ENCODE measurements at places on chromosomes 1 and 21.

DNA sequence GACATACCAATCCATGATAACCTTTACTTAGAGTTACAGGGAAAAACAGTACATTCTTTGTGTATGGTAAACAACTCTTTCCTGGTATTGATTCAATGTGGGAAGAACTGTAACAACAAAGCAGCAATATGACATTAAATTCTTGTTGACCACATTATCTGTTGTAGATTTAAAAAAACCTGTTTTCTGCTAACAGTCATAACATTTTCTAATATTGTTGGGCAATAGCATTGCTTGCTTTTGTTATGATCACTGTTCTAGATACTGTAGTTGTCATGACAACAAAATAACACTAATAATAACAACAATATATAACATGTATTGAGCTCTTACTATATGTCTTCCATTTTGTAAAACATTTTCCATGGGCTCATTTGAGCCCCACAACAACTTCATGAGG is 54.2 kb downstream of the PDE4B start:
- no peak for DNase-seq

GRCh38 chr1:33586106-33586505 is 113.7 kb downstream of the ZSCAN20 start:
- DNase-seq, result no peak

- no peak for DNase-seq
These were observed 35.9 kb upstream of the ZFP69B start for GRCh38 chr1:40414331-40414730.

DNA sequence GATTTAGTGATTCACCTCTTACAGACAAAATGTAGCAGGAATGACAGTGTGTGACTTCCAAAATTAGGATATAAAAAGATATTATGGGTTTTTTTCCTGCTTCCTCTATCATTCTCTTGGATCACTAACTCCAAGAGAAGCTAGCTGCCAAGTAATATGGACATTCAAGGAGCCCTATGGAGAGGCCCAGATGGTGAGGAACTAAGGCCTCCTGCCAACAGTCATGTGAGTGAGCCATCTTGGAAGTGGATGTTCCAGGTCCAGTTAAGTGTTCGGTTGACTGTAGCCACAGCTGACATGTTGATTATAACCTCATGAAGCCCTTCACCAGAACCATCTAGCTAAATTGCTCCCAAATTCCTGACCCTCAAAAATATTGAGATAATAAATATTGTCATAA is 38.8 kb downstream of the CD160 start:
- no peak for DNase-seq

GRCh38 chr1:23341931-23342692 is 2.0 kb downstream of the HNRNPR start:
- no peak for DNase-seq

GRCh38 chr1:56355422-56355821 is 223.9 kb downstream of the PLPP3 start:
- no peak for DNase-seq

GRCh38 chr21:42684109-42684916 is 30.9 kb downstream of the PDE9A start:
- no peak for DNase-seq

- no peak for DNase-seq
These were observed 31.0 kb downstream of the SUSD4 start for GRCh38 chr1:223332997-223333396.

DNA sequence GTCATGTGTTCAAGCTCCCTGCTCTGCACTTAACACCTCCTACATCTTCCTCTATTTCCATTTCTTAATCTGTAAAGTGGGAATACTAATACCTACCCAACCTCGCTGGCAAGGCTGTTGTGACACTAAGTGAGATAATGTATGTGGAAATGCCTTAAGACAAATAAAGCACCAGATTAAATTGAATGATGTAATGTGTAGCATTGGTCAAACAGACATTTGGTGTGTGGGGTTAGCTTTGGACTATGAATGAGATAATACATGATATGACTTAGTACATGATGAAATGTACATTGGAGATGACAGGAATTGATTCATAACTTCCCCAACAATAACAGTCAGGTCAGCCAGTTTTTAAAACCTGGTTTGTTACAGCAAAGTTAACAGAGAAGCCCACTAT is 5.2 kb downstream of the AMPD1 start:
- no peak for DNase-seq

GRCh38 chr1:4684136-4684535 is 29.7 kb downstream of the AJAP1 start:
- DNase-seq, result no peak

DNA sequence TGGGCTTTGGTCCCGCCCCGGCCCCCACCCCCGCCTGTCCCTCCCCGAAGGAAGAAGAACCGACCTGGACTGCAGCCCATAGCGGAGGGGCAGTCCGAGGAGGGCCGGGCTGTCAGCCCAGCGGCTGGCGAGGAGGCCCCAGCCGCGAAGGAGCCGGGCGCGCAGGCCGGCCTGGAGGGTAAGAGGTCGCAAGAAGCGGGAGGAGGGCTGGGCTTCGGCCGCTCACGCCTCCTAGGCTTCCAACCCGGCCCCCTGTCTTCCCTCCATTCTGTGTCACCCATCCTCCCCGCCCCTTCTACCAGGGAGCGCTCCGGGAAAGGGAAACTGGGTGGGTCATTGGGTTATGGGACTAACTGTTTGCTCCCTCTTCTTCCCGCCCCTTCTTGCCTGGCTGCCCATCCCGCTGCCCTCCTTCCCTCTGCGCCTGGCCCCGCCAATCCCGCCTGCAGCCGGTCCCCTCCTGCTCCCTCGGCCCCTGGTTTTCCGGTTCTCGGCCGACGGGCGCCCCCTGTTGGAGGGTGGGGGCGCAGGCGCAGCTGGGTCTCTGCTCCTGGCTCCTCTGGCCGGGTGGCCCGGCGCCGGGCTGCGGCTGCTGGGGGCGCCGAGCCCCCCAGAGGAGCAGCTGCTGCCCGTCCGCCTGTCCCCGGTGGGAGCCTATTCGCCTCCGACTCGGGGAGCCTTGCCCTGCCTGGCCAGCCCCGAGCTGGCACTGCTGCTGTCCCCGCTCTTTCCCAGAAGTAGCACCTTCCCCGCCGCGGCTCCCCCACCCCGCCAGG is 2.4 kb downstream of the RUSC1 start:
- DNase-seq, result peak; percentile 83

DNA sequence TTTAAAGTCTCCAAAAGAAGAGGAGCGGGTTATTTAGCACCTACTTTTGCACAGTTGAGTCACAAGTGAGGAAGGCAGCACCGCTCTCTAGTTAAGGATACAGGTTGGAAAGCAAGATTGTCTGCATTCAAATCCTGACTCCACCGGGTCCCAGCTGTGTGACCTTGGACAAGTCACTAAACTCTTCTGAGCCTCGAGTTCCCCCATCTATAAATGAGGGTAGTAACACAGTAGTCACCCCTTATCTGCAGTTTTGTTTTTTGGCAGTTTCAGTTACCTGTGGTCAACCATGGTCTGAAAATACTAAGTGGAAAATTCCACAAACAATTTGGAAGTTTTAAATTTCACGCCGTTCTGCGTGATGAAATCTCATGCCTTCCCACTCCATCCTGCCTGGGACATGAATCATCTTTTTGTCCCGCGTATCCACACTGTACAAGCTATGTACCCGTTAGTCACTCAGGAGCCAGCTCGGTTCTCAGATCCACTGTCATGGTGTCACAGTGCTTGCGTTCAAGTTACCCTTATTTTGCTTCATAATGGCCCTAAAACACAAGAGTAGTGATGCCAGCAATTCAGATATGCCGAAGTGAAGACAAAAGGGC is 49.4 kb downstream of the CAPZB start:
- no peak for DNase-seq

GRCh38 chr1:107692580-107693345 is 272.2 kb downstream of the VAV3 start:
- no peak for DNase-seq

- DNase-seq, result no peak
These were observed 9.2 kb downstream of the INSL5 start for GRCh38 chr1:66791621-66792610.

DNA sequence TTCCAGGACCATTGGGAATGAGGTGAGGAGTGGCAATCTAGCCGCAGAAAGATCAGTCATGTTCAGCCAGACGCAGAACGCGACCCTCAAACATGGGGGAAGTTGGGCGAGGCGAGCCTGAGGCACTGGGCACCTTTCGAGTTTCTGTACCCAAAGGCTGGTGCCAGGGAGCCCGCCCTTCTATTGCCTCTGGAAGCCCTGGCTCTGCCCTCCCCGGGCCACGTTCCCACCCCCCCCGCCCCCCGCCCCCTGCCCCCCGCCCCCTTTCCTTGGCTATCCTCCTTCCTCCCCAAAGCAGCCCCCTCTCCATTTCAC is 2.2 kb upstream of the ZBTB7B start:
- DNase-seq, result no peak

DNA sequence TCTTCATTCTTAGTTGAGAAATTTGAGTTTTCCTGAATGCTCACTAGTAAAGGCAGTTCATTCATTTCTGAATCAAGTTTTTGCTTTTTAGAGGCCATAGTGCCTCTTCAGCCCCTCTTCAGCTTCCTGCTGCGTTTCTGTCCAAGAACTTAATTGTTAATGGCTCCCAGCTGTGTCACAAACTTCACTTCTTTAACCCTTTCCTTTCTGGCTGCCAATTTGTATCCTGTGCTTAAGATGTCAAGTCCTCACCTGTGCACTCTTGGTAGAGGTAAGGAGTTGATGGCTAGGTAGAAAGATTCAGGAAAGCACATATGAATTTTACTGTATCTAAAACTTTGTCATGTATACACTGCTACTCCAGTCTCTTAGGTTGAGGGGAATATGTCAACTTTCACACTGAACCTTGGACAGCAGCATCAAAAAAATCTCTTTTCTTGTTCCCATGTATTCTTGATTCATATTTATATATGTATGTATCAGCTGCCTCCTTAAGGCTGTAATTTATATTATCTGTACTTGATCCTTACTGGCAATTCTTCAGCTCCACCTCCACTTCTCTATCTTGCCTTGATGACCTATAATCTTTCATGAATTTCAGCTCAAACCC is 612.8 kb downstream of the LMO4 start:
- no peak for DNase-seq

- DNase-seq, result no peak
These were observed 62.6 kb downstream of the VPS26C start for GRCh38 chr21:37204580-37204979.

GRCh38 chr1:184210031-184210430 is 158.5 kb downstream of the TSEN15 start:
- DNase-seq, result no peak

- no peak for DNase-seq
These were observed 144.8 kb downstream of the BACH1 start for GRCh38 chr21:29443411-29444010.

- no peak for DNase-seq
These were observed 82.2 kb upstream of the SOD1 start for GRCh38 chr21:31577271-31577670.

GRCh38 chr1:235917267-235917811 is 50.6 kb upstream of the LYST start:
- DNase-seq, result peak; percentile 14

- no peak for DNase-seq
These were observed 89.3 kb downstream of the PAX7 start for GRCh38 chr1:18719786-18720451.

- no peak for DNase-seq
These were observed 61.4 kb upstream of the S1PR1 start for GRCh38 chr1:101175466-101175865.

GRCh38 chr1:168138134-168138533 is 1.4 kb upstream of the GPR161 start:
- no peak for DNase-seq

DNA sequence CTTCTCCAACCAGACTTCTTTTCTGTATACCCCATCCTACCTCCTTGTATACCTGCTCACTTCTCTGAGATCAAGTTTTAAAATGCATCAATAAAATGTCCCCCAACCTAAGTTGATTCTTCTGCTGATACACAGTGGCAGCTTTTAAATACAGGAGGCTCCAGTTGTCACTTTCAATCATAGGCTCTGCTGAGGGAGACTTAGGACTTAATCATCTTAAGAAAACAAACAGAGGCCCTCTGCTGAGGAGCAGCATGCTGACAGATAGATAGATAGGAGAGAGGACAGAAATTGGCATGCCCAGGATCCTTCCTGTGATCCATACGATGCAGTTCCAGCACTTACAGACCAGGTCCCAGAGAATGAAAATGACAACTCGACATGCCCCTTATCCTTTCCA is 311.0 kb upstream of the PROX1 start:
- no peak for DNase-seq

GRCh38 chr1:200128081-200128480 is 100.6 kb downstream of the NR5A2 start:
- DNase-seq, result no peak

- DNase-seq, result no peak
These were observed 16.0 kb downstream of the IRF2BP2 start for GRCh38 chr1:234593771-234594504.

- DNase-seq, result no peak
These were observed 43.7 kb upstream of the PTGFR start for GRCh38 chr1:78447086-78447485.

GRCh38 chr21:38982096-38982495 is 176.4 kb downstream of the ETS2 start:
- DNase-seq, result no peak

GRCh38 chr1:200279810-200280411 is 129.9 kb downstream of the ZNF281 start:
- DNase-seq, result no peak

Data from activated CD8-positive, alpha-beta memory T cell treated with anti-CD3 and anti-CD28 coated beads for 1 hour (primary cell).